ENCODE measurements at places on chromosomes 1 and 21.

DNA sequence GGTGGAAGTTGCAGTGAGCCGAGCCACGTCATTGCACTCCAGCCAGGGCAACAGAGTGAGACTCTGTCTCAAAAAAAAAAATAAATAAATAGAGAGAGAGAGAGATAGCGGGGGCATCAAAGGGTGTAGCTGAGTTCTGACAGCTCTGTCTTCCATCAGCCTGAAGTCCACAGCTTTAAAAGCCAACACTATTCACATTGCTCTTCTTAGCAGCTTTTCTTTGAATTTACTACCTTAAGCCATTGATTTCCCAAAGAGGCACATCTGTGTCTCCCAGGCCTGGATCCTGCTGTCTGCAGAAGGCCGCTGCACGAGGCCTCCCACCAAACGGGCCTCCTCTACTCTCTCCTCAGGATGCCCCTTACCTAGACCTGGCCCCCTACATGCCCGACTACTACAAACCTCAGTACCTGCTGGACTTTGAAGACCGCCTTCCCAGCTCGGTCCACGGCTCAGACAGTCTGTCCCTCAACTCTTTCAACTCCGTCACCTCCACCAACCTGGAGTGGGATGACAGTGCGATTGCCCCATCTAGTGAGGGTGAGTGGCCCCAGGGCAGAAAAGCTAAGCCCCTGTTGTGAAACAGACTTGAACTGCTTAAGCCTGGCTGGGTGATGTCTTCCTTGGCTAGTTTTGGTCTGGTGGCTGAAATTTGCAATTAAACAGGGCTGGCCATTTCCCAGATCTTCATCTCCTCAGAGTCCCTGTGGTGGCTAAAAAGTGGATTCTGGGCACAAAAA lies 16.5 kb upstream of the SLC25A34 start:
- no peak for DNase-seq

GRCh38 chr1:187588917-187589316 lies 760.2 kb downstream of the PLA2G4A start:
- no peak for DNase-seq

- DNase-seq, result no peak
Observed at GRCh38 chr1:16162163-16162822, 6.4 kb upstream of the EPHA2 start.

DNA sequence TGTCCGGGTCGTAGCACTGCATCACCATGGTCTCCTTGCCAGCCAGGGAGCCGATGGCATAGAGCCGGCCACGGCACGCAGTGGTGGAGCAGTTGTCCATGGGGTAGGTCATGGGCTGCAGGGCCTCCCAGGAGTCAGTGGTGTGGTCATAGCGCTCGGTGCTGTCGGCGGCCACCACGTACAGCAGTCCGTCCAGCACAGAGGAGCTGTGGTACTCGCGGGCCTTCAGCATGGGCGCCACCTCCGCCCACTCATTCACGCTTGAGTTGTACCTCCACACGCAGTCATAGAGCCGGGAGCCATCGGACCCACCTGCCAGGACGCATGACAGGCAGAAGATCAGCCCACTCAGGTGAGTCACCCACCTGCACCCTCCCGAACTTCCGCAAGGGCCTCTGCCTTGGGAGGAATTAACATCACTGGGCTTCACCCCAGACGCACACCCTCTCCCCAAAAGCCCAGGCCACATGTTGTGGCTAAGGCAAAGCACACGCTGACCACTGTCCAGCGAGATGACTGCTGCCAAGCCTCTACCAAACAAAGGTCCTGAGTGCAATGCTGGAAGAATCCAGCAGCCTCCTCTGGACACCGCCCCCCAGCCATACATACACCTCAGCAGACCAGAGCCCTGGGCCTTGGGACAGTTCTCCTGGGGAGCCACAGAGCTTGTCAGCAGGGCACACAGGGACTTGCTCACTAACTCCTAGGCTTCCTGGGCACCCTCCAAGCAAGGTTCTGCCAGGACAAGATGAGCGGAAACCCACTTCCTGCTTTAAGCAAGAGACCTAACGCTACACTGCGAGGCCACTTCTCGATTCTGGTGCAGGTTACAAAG lies 3.3 kb downstream of the KLHL21 start:
- no peak for DNase-seq

DNA sequence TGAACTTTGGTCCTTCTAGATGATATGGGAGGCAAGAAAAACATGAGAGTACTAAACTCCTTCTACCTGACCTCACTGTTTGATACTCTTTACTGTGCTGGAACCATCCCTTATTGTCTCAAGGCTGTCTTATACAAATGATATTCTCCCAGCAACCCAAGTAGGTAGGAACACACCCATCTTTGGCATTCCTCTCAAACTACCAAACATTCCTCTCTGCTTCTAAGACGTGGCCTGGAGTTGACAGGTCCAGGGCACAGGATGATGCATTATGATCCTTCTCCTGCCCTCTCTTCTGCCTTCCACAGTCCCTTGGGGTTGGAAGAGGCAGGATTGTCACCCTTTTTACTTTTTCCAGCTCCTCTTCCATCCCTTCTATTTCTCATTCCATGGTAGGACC lies 90.5 kb downstream of the SPATA17 start:
- DNase-seq, result no peak

DNA sequence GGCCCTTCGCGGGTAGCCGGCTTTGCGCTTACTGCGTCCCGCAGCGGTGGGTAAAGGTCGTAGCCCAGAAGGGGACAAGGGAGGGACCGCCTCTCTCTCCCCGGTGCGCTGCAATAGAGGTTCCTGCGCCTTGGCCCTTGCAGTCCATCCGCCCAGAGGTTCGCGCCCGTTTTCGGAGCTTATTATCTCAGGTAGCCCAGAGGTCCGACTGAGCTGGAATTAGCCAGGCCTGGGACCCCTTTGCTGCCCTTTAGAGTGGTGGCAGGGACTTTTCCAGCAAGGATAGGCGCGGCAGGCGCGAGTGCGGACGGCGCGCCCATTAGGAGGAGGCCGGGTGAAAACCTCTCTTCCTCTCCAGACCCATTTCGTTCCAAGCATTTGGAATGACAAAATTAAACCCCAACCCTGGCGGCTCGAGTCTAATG lies 5.0 kb downstream of the LHX4 start:
- DNase-seq, result no peak
